ENCODE measurements at places on chromosomes 6 and 20.

- DNase-seq = no peak
Measured at GRCh38 chr20:37745553-37745952, 51.7 kb downstream of the CTNNBL1 start.

- no peak for DNase-seq
Measured at GRCh38 chr6:138264372-138264880, 46.1 kb upstream of the PBOV1 start.

DNA sequence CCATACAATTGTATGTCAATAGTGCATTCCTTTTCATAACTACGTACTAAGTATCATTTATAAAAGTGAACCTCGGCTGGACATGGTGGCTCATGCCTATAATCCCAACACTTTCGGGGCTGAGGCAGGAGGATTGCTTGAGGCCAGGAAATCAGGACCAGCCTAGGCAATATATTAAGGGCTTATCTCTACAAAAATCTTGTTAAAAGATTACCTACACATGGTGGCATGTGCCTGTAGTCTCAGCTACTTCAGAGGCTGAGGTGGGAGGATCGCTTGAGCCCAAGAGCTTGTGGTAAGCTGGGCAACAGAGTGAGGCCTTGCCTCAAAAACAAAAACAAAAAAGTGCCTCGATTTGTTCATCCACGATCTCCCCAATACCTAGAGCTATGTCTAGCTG, 449.7 kb upstream of the SULF2 start:
- DNase-seq = no peak

DNA sequence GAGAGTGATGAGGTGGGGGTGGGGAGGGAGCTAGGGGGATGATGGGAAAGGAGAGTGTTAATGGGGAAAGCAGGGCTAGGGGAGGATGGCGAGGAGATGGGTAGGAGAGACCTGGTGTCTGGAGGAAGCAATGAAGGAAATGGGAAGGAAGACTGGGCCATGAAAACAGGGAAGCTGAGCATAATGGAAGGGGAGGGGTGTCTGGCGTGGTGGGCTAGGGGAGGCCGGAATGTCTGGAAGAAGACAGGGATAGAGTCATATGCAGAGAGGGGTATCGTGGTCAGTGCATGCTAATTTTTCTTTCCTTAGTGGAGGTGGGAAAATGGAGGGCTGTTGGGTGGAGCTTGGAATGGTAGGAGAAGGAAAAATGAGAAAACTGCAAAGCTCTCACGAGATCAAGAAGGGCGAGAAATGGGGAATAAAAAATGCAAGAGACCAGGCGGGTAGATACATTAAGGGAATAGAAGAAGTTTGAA, 423 bp downstream of the KLHDC3 start:
- DNase-seq = no peak

GRCh38 chr20:22341508-22341907, 242.9 kb downstream of the FOXA2 start:
- DNase-seq = no peak

- DNase-seq = no peak
Measured at GRCh38 chr20:37072293-37073196, 23.3 kb downstream of the RBL1 start.

GRCh38 chr6:1608222-1609040, 1.3 kb upstream of the FOXC1 start:
- no peak for DNase-seq

GRCh38 chr6:118029967-118030366, 122.9 kb downstream of the SLC35F1 start:
- no peak for DNase-seq

GRCh38 chr6:83767033-83767432, 58.1 kb upstream of the SNAP91 start:
- DNase-seq = no peak

- no peak for DNase-seq
Measured at GRCh38 chr6:15495375-15495901, 167.4 kb downstream of the DTNBP1 start.

- no peak for DNase-seq
Measured at GRCh38 chr20:55316753-55317152, 688.6 kb downstream of the CBLN4 start.

DNA sequence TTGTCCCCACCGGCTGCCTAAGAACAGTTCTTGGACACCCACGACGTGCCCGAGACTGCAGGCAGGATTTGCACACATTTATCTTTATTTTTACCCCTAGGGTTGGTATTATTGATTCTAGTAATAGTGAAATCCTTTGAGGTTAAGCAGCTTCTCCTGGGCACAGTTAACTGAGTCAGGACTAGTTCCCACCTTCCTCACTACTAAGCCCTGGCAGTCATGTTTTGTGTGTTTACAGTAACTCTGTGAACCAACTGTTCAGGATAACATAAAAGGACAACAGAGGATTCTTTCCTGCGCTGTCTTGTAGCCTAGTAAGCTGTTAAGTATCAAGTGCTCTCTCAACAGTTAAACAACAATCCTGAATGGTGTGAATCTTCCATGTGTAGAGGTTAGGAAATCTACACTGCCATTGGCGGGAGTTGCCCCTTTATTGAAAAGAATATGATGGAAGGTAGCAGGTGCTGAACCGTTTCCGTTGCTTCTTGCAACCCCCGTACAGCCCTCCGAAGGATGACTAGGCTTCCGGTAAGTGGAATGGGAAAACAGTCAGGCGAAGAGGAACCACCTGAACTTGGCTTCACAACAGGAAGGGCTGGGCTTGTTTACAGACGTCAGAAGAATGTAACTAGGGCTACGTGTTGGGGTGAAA, 979 bp upstream of the SOD2 start:
- peak; percentile 45 for DNase-seq

GRCh38 chr20:23235173-23236027, 115.2 kb upstream of the NXT1 start:
- DNase-seq = peak; percentile 30

- no peak for DNase-seq
Measured at GRCh38 chr6:137736048-137736818, 130.8 kb upstream of the TNFAIP3 start.

GRCh38 chr6:124996411-124996810, 34.2 kb downstream of the RNF217 start:
- DNase-seq = no peak

DNA sequence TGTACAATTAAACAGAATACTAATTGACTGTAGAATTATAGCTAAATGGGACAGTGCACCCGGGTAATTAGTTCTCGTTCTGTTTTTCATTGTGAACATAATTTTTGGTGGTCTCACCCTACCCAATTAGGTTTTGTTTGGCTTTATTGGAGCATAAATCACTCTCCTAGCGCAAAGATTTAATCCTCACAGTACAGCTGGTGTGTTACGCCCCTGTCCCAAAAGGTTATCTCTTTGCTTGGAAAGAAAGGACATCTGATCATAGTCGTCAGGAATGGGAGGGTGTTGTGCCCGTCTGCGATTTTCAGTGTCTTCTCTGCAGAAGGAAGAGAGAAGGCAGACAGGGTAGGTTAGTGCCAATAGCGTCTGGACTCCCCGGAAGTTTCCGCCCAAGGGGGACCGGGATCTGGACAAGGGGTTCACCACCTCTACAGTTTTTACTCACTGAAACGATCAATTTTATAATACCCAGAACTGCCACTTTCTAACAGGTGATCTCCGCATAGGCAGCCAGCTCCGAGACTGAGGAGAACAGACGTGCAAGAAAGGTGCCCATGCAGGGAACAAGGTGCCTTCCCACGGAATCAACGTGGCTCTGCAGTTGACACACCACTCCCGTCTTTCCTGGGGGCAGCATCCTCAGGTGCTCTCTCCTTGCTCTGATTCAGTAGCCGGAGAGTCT, 617.4 kb upstream of the CDH4 start:
- DNase-seq = no peak

DNA sequence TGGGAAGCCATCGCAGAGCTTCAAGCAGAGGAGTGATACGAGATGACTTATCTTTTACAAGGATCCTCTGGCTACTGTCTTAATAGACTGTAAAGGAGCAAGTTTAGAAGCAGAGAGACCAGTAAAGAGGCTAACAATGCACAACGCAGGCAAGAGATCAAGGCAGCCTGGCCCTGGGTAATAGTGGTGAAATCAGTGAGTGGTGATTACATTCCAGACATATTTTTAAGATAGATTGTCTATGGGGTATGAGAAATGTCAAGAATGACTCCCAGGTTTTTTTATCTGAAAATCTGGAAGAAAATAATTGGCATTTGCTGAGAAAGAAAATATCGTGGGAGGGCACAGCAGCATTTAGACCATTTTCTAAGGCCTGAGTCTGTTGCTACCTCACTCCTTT, 213.6 kb upstream of the HTR1E start:
- DNase-seq = no peak

GRCh38 chr6:18489335-18489734, 102.2 kb downstream of the RNF144B start:
- DNase-seq = no peak

- no peak for DNase-seq
Measured at GRCh38 chr6:5115168-5115567, 30.0 kb downstream of the PPP1R3G start.

GRCh38 chr6:32883789-32884188, 29.8 kb downstream of the PSMB9 start:
- DNase-seq = no peak

- DNase-seq = peak; percentile 14
Measured at GRCh38 chr20:2690718-2691117, 1.9 kb upstream of the EBF4 start.

DNA sequence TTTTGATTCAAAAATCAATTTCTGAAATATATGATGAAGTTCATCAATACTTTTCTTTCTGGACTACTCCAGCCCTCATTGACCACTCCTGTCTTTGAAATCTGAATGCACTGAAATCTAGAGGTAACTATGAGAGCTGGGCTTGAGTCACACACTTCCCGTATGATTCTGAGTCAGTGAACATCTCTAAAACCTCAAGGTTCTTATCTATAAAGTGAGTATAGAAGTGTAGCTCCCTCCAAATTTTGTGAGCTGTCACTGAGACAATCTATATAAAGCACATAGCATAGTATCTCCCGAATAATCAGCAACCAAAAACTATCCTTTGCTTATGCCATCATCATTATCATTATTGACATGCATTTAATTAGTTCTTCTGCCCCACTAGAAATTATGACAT, 182.4 kb downstream of the TSHZ2 start:
- DNase-seq = no peak

DNA sequence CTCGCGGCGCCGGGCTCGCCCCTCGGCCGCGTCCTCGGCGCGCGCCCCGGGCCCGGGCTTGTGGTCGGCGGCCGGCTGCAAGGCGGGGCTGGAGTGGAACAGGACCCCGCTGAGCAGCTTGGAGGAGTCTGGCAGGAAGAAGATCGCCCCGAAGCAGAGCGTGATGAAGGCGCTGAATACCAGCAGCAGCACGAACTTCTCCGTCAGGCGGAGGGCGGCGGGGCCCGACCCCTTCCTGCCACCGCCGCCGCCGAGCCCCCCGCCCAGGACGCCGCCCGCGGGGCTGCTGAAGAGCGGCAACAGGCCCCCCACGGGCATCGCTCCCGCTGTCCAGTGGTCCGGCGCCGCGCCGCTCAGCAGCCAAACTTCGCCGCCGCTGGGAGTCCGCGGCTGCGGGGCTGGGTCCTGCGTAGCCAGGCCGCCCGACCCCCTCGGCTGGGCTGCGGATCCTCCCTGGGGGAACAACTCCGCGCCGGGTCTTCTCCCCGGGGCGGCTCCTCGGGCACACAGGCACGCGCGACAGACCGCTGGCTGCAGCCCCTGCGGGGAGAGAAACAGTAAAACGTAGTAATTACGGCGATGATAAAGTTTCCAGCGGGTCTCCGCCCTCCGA, 707 bp downstream of the MAN1A1 start:
- no peak for DNase-seq

DNA sequence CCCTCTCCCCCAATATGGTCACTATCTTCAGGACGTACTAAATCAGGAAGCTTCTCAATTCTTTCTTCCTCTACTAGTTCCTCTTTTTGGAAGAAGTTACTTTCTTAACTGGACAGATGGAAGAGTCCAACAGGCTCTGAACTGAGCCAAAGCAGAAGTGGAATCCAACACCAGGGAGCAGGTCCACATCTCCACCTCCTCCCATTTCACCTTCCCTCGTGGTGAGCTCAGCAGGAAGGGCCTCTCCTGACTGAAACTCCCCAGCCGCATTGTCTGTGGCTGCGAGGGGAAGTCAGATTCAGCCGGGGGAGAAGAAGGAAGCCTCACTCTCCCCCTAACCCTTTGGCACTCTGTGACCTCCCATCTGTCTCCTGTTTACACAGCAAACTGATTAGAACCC, 63.8 kb upstream of the UST start:
- no peak for DNase-seq

- peak; percentile 20 for DNase-seq
Measured at GRCh38 chr6:39029156-39030011, 19.2 kb upstream of the GLP1R start.

GRCh38 chr20:59811681-59812171, 121.7 kb downstream of the SYCP2 start:
- no peak for DNase-seq

GRCh38 chr20:11808841-11809240, 108.9 kb upstream of the BTBD3 start:
- no peak for DNase-seq

DNA sequence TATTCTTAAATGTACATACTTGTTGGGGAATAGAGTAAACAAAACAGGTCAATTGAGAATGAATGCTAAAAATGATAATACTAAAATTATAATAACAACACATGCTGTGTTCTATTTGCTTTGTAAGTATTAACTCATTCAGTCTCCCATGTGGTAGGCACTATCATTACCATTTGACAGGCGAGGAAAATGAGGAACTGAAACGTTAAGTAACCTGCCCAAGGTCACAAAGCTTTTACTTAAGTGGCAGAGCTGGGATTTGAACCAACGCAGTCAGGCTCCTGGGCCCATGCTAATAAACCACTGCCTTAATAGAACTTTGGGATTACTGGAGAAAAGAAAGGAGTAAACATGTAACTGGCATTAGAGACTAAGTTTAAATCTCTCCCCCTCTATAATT, 3.8 kb downstream of the NSFL1C start:
- no peak for DNase-seq

DNA sequence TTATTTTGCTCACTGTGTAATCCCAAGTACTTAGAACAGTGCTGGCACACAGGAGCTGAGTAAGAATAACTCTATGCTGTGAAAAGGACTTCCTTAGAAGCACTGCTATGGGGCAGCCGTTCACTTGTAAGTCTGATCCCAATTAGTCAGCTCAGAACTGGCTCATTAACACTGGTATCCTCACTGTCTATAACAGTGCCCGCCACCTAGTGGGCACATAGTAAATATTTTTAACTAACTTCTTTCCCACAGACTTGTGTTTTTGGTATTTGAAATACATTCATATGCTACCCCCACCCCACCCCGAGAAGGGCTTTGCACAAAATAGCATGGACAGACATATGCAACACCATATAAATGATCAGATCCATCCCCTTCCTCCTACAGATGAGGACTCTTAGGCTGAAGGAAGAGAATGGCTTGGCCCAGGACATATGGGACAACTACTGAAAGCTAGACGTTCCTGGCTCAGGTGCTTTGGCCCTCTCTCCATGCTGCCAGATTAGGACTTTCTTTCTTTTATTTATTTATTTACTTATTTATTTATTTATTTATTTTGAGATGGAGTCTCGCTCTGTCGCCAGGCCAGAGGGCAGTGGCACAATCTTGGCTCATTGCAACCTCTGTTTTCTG, 47.1 kb downstream of the DST start:
- DNase-seq = peak; percentile 18

Data from NCI-H524 (cell line).